ENCODE measurements at places on chromosomes 1 and 21.
A peak's percentile ranks its signal among the peaks of the same experiment; 100 is the strongest.

- DNase-seq = no peak
These were observed 1.0 kb downstream of the APOBEC4 start for GRCh38 chr1:183652107-183652506.

DNA sequence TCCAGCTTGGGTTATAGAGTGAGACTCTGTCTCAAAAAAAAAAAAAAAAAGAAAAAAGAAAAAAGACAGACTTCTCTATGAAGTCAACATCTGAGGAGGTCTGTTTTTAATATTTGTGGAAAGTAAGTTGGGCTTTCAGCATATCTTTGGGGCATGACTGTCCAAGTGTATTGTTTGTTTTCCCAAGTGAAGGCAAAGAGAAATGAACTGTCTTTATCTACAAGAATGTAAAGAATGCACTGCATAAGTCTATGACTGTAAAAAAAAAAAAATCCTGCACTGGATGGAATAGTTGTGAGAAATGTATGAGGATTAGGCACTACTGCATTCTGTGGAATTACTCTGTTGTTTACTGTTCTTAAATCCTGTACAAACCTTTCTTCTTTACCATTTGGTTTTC, 45.6 kb upstream of the TMEM61 start:
- DNase-seq = no peak

GRCh38 chr1:183038333-183038866, 15.2 kb downstream of the LAMC1 start:
- no peak for DNase-seq

DNA sequence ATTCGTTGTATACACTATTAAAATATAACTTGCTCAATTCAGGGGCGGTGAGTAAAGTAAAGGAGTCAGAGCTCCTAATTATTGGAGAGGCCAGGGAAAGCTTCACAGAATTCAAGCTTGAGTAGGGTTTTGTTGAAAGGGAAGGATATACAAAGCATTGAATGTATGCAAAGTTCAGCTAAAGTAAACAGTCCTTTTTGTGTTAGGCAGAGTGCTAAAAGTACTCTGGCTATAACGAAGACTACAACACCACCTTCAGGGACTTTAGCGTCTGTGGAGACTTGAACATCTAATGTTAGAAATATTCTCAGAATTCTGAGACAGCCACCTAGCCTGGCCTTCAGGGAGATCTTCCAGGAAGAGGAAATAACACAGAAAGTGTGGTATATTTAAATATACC, 1.1 kb downstream of the FALEC start:
- no peak for DNase-seq

DNA sequence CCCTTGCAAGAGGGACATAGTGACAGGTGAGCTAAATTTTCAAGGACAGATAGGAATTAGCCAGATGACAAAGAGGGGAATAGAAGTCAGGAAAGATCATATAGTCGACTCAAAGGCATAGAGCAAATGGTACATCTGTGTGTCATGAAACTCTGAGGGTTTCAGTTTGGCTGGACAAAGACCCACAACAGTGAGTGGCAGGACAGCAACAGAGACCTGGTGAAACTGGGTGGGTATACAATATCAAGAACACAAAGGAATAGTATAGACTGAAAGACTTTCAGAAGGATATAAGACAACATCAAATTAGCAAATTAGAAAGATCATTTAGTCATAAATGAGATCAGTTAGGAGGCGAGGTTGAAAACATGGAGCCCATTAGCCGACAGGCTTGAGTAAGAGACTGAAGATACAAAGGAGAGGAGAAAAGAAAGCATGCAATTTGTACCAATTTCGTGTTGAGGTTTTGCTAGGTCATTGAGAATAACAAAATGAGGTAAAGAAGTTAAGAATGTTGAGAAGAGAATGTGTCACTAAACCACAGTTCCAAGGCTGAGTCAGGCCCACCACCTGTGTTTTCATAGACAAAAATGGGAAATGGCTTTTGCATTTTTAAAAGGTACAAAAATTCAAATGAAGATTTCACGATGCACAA, 213.8 kb downstream of the HHIPL2 start:
- DNase-seq = no peak

DNA sequence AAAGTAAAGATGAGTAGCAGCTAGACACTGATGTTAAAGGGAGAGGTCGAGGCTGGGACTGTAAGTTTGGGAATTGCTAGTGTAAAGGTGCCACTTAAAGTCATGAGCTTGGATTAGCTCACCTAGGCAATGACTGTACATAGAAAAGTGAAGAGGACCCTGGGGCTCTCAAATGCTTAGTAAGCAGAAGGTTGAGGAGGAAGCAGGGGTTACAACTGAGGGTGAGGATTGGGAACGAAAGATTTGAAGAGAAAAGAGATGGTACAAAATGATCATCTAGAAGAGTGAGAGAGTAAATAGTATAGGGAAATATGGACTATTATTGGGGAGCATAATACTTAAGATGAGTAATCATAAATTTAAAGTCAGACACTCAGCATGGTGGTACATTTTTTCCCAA, 63.1 kb upstream of the TNFSF4 start:
- no peak for DNase-seq

DNA sequence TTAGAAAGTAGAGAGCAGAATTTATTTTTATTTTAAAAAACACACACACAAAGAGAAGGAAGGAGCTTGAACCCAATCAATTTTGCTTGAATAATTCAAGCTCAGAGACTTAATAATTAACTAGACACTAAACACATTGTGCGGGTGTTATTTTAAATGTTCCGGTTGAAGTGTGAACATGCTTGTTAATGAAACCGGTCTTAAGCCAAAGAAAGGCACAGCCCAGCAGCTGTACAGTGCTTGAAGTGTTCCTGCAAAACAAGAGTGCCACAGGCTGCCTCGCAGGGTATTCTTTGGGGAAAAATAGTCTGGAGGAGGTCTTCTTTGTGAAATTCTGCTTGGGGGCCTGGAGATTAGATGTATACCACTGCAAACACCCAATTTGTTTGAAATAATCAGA, 2.2 kb upstream of the CDC42BPA start:
- no peak for DNase-seq

- no peak for DNase-seq
These were observed 164.4 kb downstream of the PBX1 start for GRCh38 chr1:164723296-164723798.

DNA sequence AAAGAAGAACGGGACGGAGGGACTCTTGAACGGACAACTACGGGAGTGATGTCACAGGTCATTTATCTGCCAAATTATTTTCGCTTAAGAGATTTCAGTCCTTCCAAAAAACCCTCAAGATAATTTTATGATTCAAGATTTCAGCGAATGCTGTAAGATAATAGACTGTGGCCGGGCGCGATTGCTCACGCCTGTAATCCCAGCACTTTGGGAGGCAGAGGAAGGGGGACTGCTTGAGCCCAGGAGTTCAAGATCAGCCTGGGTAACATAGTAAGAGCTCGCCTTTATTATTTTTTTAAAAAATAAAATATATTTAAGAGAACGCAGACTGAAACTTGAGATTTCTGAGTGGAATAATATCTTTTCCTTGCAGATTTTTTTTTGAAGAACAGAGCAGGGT, 609 bp downstream of the RWDD2B start:
- no peak for DNase-seq

- DNase-seq = peak; percentile 13
These were observed 618 bp downstream of the JAM2 start for GRCh38 chr21:25639551-25640201.

DNA sequence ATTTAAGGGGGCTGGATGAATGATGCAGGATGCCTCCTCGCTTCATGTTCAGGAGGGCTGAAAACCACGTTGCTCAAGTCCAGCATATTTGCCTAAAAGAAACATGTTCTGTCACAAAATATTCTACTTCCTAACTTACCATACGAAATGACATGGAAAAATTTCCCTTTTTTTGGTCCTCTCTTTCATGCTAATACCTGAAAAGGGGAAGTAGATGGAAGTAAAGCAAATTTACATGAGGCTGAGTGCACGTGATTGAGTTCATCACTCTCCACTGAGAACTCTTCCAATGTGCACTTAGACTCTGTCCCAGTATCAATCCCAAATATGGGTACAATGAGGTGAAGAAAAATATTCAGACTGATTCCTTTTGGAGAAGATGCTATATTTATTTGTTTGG, 23.0 kb downstream of the XCL2 start:
- no peak for DNase-seq

DNA sequence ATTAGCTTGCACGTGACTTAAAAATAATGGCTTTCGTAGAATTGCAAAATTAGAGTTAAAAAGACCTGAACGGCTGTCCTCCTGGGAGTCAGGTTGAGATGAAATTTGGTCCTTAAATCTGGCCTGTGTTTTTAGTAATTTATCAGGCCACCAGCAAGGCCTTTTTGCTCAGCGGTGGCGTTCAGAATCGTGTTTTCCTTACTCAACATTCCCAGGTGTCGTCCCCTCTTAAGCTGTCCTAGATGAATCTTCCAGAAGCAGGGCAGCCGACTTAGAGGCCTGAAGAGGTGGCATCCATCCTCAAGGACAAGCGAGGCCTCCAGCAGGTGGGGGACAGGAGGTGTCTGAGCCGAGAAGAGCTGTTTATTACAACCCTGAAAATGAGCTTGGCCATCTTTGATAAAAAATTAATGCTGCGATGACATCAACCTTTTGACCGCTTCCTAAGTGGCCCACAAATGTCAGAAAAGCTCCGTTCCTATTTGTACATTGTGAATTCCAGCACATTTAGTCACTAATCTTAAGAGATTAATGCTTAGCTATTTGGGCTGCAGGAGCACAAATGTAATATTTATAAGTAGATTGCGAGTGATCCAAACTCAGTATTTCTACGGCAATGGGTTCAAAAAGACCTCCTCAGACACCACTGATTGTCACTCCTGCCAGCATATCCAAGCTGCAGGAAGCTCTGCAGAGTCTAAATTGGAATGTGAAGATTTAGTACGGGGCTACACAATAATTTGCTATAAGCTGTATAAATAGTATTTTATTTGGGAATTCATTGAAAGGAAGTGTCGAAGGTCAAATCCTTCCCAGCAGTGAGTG, 344.1 kb upstream of the VAMP3 start:
- DNase-seq = no peak

GRCh38 chr1:214326406-214326805, 45.4 kb downstream of the SMYD2 start:
- DNase-seq = no peak

- no peak for DNase-seq
These were observed 62.2 kb upstream of the ATP5PO start for GRCh38 chr21:33977721-33978369.

- no peak for DNase-seq
These were observed 41.6 kb downstream of the MATN1 start for GRCh38 chr1:30681782-30682181.

GRCh38 chr1:34052565-34052964, 112.5 kb downstream of the CSMD2 start:
- DNase-seq = no peak

- no peak for DNase-seq
These were observed 5.0 kb downstream of the C1orf226 start for GRCh38 chr1:162386292-162387225.

DNA sequence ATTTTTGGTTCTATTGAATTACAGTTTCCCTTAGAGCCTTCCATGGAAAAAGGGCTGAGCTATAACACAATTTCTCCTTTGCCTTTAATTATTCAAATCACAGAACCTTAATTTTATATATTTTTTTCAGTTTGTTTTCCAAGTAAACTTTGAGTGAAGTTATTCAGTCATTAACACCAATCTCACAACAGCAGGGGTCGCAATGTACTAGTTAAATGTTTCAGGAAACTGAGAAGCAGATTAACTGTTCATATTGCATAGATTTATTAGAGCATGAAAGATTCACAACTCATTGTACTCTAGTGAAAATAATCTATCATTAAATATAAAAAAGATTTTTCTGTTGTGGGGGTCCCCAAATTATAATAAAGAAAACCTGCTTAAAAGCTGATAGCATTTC, 64.1 kb downstream of the KIFAP3 start:
- DNase-seq = no peak

DNA sequence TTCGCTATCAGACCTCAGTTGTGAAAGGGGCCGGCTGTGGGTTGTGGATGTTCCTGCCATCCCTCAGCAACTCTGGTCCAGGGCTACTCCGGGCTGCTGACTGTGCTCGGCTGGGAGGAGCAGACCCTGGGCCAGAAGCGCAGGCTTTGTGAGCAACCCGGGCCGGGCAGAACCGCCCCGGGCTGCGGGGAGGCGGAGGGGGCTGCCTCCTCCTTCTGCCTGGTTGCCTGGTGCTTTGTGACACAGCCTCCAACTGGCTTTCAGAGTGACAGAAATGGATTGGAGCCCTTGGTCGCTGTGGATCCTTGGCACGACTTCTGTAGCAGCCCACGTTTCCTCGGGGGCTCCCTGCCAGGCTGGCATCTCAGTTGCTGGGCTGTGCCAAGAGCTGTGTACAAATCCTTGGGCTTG, 10.0 kb downstream of the DRAXIN start:
- no peak for DNase-seq

- DNase-seq = no peak
These were observed 93.5 kb downstream of the AKT3 start for GRCh38 chr1:243756529-243756928.

DNA sequence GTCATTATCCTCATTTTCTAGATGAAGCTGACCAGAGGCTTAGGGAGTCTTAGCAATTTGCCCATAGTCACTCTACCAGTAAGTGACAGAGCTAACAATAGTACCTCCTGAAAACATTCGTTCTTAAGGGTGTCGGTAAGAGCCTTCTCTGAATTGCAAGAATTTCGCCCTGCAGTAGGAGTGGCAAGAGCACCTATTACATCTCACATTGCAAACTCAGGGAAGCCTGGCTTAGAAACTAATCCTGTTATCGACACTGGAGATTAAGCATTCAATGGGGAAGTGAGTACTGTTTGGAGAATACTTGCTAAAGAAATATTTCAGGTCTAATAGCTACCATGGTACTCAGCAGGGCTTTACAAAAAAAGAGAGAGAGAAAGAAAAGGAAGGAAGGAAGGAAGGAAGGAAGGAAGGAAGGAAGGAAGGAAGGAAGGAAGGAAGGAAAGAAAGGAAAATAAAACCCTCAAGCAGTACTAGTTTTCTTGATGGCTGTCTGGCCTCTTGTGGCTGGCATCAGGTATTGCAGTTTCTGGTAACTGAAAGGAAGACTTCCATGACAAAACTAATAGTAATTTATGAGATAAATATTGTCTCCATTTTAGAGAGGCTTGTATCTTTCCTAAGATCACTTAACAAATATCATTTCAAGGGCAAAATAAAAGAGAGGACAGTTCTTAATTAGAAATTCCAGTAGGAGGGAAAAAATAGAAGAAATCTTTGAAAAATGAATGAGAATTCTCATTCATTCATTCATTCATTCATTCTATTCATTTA, 10.4 kb downstream of the C1orf226 start:
- no peak for DNase-seq

- DNase-seq = no peak
These were observed 7.0 kb downstream of the HFM1 start for GRCh38 chr1:91397605-91398004.

GRCh38 chr1:52032785-52033131, 852 bp downstream of the KTI12 start:
- DNase-seq = no peak

DNA sequence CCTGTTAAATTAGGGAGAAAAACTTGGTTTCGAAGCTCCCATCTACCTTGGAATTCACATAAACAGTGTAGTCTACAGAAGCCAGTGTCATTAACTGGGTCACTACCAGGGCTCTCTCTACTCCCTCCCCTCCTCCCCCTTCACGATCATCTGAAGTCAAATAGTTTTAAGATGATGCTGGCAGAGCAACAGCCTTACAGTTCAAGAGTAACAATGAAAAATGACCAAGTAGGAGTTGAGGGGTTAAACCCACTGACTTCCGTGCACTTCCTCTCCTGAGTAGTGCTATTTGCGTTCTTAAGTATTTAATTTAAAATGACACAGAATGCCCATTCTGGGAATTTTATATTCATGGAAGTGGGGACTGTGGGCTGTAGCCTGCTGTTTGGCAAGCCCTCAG, 236.9 kb downstream of the SIPA1L2 start:
- DNase-seq = no peak
